BJ (cell line): ENCODE measurements at places on chromosomes 5 and 9.

GRCh38 chr5:180107005-180107404, 35.4 kb upstream of the RNF130 start:
- DNase-seq, result no peak

GRCh38 chr5:122180863-122181548, 51.7 kb downstream of the ZNF474 start:
- DNase-seq, result peak; percentile 64

GRCh38 chr9:93949073-93949693, 6.0 kb downstream of the BARX1 start:
- no peak for DNase-seq

- DNase-seq, result no peak
Measured at GRCh38 chr9:133979921-133980863, 11.9 kb downstream of the VAV2 start.

- DNase-seq, result no peak
Measured at GRCh38 chr9:71752352-71752751, 16.0 kb downstream of the CEMIP2 start.

DNA sequence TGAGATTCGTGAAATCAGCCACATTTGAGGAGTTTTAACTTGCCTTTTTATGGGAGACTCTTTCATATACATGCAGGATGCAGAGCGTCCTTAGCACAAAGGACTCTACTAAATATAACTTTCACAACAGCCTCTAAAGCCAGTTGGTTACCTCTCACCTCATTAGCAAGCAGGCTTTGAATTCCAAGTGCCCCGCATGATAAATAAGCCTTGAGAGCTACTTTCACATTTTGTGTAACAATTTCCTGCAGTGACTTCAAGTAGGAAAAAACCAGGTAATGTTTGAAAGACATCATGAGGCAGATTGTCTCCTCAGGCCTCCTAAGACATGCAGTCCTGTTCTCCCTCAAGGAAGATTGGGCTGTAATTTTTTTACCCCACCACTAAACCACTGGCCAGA, 50.5 kb downstream of the RALGPS1 start:
- no peak for DNase-seq

DNA sequence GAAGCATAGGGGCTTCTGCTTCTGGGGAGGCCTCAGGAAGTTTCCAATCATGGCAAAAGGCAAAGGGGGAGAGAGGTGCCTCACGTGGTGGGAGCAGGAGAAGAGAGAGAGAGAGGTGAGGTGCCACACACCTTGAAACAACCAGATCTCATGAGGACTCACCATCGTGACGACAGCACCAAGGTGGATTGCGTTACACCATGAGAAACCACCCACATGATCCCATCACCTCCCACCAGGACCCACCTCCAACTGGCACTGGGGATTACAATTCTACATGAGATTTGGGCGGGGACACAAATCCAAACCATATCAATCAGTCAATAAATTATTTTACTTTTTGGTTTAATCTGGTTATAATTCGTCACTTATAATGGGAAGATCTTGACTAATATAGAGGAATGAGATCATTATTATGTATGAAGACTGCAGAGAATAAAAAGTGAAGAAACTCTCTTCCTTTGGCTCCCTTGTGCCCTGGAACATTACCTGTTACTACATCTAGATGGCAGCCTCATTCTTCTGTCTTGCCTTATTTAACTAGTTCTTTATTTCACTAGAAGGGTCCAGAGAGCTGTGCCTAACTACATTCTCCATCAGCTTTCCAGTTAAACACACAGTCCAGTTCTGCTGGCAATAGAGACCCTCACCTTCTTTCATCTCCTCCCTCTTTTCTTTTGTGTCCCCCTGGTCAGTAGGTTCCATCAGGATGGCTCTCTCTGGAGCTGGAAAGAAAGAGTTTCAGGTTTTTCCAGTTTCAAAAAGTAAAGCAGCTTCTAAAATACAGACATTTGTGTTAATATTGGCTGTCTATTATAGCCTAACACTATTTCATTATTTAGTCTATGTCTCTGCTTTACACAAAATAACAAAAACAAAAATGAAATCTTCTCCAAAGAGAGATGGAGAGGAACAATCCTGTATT, 21.7 kb upstream of the SPINK7 start:
- no peak for DNase-seq

GRCh38 chr5:165497707-165498106, 1992.3 kb downstream of the MAT2B start:
- no peak for DNase-seq

GRCh38 chr5:170166101-170166500, 60.4 kb downstream of the FOXI1 start:
- DNase-seq, result no peak

DNA sequence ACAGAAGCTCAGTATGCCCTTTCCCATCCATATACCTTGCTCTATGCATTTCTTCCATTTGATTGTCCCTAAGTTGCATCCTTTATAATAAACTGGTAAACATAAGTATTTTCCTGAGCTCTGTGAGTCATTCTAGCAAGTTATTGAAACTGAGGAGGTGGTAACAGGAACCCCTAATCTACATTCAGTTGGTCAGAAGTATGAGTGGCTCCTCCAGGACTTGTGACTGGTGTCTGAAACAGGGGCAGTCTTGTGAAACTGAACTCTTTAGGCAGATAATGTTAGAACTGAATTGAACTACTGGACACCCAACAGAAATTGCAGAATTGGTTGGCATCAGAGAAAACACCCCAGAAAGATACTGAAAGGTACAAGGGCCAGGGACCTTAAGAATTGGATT, 133.1 kb upstream of the POU5F2 start:
- DNase-seq, result no peak

DNA sequence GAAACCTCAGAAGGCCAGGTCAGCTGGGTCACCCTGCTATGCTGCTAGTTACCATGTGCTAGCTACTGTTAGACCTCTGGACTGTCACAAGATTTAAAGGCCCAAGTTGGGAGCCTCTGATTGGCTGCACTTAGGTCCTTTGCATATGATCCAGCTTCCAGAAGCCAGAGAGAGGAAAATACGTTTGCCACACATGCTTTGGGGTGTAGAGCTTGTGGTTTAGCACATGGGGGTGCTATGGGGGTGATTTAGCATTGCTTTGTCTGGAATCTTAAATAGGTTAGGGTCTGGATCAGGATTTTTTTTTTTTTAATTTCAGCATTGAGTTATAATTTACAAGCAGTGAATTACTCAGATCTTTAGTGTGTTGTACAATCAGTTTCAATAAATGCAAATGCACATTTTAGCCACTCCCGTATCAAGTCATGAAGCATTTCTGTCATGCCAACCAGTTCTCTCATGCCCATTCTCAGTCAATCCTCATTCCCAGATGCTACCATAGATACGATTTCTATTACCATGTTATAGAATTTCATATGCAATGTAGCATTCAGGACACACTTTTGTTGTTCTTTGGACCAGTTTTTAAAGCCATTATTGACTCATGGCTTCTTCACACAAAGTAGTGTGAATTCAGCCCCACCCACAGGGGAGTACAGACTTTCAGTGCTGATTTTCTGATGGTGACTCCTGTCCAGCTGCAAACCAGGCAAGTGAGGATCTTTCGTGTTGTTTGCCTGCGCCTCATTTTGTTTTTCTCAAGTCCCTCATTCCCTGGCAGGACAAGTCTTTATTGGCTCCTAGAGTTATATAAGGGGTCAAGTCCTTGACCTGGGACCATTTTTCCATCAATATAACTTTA, 250.4 kb downstream of the LRRC70 start:
- no peak for DNase-seq

GRCh38 chr5:159402311-159402710, 72.0 kb upstream of the IL12B start:
- DNase-seq, result no peak

DNA sequence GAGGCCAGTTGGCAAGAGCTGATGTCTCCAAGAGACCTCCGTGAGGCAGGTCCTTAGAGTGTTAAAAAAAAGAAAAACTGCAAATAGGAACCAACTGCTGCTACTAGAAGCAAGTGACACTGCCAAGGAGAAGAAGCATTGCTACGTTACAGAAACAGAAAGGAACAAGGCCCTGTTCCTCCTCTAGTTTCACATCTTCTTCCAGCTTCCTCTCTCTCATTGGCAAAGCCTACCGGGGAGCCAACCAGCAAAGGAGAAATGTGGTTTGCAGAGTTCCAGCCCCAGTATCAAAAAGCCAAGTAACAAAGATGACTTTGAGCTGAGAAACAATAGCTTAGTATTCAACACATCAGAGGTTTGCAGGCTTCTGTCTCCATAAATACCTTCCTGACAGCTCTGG, 145.9 kb downstream of the PRELID2 start:
- no peak for DNase-seq

DNA sequence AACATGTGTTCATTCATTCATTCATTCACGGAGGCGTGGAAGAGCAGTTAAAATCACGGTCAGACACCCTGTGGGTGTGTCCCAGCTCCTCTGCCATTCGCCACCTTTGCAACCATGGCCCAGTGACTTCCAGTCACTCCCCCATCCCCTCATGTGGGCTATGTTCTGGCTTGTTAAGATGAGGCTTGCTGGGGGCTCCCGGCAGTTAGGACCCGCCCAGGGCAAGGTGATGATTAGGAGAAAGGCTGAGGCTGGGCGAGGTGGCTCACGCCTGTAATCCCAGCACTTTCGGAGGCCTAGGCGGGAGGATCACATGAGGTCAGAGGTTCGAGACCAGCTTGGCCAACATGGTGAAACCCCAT, 24.9 kb upstream of the PTGES start:
- no peak for DNase-seq

GRCh38 chr5:133317558-133317957, 265.7 kb downstream of the HSPA4 start:
- no peak for DNase-seq

DNA sequence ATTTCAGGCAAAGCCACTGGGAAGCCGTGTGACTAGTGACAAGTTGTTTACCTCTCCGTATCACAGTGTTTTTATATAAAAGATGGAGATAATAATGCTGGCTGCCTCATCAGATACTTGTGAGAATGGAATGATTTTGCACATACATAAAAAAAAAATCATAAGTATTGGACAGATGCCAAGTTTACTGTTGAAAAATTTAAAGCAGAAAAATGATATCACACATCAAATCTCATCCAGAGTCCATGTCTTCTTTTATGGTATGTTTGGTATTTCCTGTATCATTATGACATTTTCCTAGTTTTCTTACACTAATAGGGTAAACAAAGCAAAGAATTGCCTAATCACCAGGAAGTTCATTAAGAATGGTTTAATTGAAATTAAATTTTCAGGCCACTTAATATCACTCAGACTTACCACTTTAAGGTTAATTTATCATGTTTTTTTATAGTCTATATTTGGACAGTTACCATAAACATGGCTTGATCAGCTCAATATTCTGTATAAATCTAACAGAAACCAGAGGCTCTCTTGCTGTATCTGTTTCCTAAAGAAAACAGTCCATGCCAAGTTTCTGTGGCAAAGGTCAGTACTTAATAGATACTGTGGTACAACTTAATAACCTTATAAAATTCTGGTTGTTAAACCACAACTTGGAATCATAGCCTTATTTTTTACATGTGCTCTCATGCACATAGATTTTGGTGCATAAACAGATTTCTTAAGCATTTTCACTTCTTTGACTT, 656.5 kb upstream of the RIOK2 start:
- DNase-seq, result peak; percentile 26

DNA sequence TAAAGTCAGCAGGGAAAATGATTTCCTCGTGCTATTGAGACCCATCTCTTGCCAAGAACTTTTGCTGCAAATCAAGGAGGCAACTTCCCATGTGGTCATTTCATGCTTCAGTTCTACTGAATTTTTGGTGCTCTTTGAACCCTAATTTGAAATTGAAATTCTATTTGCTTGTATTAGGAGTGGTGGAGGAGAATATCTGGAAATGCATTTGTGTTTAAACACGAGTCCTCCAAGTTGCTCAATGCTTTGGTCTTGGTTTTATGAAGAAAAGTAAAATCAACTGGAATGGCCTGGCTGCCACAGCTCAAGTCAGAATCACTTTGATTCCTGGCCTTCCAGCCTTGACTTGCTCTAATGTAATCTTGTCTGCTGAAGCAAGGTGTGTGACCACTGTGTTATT, 613.2 kb downstream of the TLE1 start:
- DNase-seq, result no peak

DNA sequence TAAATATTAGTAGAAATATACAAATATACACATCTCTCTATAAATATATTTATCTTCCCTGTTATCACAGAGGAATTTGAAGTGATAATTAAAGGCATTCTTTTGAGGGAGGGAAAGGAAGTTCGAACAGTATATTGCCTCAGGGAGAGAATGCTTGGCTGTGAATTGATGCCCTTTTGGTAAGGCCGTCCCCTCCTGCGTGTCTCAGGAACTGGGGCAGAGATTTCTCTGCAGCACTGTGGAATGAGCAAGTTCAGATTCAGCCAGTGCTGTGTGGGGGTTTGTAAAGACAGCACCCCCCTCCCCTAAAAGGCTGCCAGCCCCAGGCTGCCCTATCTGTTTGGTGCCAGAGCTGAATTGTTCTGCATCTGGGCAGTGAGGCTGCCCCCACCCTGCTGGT, 42.0 kb downstream of the UBE2QL1 start:
- no peak for DNase-seq

- no peak for DNase-seq
Measured at GRCh38 chr9:125268394-125269013, 6.9 kb downstream of the GAPVD1 start.

- peak; percentile 42 for DNase-seq
Measured at GRCh38 chr5:5270958-5271785, 131.0 kb downstream of the ADAMTS16 start.

- DNase-seq, result no peak
Measured at GRCh38 chr5:73501406-73501805, 3.2 kb downstream of the BTF3 start.

DNA sequence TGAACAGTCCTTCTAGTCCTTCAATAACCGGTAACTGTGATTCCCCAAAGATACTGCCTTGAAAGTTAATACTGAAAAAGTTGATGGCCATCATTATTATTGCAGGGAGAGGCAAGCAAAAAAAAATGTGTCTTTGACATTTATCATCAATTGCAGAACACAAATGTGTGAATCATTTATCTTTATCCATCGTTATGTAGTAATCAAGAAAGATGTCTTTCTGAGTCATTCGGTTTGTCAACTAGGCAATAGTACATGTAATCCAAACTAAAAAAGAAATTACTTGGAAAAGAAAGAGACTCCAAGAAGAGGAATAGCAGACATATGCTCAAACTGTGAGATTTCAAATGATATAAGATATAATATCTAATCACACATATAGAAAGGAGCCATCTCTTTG, 473.0 kb downstream of the CETN3 start:
- no peak for DNase-seq

DNA sequence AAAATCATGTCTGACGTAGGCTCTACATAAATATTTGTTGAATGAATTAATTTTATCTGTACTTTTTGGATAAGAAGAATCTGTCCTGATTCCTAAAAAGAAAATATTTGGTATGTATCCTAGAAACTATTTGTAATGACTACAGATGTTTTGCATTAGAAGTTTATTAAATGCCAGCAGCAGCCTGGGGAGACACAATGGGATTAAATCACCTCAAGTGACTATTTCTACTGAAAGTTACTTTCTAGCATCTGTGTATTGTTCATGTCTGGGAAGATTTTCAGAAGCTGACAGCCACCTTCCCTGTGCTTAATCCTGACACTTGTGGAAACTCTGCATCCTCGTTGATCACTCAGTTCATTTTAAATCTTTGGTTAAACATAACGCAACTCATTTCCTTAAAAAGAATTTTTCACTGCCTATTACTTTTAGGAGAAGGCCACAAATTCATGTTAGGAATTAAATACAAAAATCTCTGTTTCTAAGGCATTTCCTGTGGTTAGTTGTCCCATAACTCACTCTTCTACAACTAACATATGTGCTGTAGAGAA, 209.3 kb upstream of the PPP1R2B start:
- peak; percentile 85 for DNase-seq
